CD4-positive, alpha-beta T cell (primary cell): ENCODE measurements at places on chromosomes 5 and 9.
A peak's percentile ranks its signal among the peaks of the same experiment; 100 is the strongest.

GRCh38 chr5:1545805-1546355 is 22.1 kb upstream of the LPCAT1 start:
- DNase-seq = no peak

DNA sequence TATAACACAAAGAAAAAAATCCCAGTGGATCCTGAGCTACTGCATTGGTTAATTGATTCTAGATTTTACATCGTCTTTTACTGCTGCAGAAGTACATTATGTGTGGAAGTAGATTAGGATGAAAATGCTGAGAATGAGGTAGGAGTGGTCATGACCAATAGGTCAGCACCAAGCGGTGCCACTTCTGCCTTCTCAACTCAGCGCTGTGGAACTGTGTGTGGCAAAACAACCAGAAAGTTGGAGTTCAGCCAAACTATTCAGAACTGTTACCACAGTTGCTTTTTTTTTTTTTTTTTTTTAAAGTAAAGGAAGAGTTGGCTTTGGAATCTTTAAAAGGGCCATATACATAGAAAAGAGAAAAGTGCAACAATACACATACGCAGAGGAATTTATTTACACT is 24.2 kb downstream of the POU5F2 start:
- DNase-seq = no peak

DNA sequence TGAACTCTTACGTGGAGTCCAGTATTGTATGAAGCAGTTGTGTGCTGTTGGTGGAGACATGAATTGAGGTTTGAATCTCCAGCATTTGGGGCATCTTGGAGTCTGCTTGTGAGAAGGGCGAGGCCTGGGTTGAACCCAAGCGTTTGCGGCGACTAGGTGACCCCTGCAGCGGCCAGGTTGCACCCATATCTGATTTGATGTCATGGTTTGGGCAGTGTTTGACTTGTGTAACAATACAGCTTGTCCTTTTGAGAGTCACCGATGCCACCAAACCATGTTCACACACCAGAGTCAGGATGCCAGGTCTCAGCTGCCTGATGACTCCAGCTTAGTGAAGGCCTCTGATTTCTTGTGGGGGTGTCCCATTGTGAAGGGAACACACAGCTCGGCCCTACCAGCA is 2.1 kb downstream of the TRAF2 start:
- no peak for DNase-seq

DNA sequence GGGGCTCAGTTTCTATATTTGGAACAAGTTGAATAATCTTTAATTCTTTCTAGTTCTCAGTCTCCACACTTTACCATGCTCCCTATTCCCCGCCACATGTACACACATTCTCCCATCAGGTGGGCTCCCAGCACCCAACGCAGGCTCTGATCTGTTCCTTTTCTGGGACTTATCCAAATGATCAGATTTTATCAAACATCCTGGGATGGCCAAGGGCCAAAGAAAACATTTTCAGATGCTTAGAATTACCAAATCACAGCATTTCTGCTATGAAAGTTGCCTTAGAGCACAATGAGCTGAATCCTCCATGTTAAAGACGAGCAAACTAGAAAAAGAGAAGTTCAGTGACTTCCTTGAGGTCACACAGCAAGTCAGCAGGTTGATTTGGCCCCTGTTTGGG is 153.4 kb downstream of the SEC61B start:
- DNase-seq = no peak

GRCh38 chr5:68217528-68217927 is 2.0 kb downstream of the PIK3R1 start:
- no peak for DNase-seq

DNA sequence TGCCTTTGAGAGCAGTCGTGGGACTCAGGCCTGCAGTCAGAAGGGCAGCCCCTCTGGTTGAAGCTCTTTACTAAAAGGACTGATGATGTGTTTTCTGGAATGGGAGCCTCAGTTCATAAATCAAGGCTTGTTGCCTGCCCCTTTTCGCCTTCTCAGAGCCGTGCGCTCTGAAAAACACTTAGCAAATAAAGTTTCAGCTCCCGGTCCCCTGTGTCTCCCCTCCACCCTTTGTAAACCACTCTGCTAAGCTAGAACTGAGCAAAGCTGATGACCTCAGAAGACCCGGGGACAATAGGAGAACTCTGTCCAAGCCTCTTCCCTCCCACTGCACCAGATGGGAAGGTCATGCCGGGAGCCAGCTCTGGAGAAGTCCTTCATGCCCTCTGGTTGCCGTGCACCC is 39.3 kb upstream of the ADRA1B start:
- DNase-seq = no peak

- DNase-seq = peak; percentile 13
Observed at GRCh38 chr5:133618141-133618540, 5.8 kb upstream of the FSTL4 start.

DNA sequence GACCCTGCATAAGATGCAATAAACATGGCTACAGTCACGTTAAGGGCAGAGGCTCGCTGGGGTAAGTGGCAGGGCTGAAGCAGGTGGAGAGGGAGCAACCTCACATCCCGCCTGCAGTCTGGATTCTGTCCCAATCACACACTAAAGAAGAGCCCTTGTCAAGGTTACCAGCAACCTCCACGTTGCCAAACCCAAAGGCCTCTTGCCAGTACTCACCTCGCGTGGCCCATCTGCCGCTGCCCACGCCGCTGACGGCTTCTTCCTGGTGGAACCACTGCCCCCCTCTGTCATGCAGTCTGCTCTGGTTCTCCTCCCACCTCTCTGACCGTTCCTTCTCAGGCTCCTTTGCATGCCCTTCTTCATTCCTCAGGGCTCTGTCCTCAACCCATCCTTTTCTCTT is 8.8 kb downstream of the AQP7 start:
- DNase-seq = no peak

DNA sequence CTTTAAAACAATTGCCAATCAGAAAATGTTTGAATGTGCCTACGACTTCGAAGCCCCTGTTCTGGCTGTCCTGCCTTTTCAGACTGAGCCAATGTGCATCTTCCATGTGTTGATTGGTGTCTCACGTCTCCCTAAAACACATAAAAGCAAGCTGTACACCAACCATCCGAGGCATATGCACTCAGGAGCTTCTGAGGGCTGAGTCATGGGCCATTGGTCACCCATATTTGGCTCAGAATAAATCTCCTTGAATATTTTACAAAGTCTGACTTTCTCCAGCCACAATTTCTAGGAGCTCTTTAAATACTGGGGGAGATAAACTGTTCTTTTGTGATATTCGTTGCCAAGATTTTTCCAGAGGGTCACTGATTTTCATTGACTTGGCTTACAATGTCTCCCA is 53.9 kb downstream of the C9orf57 start:
- DNase-seq = no peak

- peak; percentile 17 for DNase-seq
Observed at GRCh38 chr9:73023025-73023541, 70.2 kb upstream of the ALDH1A1 start.

GRCh38 chr5:1171340-1171941 is 30.0 kb upstream of the SLC6A19 start:
- DNase-seq = no peak
